ENCODE measurements at places on chromosomes 7 and 10. TPM values are rescaled to one million over a fixed set of nuclear protein-coding genes. Genes with fewer than 3 reads are reported as not detected.

The EMX2 gene
- not detected for total RNA-seq

The DNAJC2 gene
- total RNA-seq = 59.6 TPM

The SORCS3 gene
- total RNA-seq = not detected

DNA sequence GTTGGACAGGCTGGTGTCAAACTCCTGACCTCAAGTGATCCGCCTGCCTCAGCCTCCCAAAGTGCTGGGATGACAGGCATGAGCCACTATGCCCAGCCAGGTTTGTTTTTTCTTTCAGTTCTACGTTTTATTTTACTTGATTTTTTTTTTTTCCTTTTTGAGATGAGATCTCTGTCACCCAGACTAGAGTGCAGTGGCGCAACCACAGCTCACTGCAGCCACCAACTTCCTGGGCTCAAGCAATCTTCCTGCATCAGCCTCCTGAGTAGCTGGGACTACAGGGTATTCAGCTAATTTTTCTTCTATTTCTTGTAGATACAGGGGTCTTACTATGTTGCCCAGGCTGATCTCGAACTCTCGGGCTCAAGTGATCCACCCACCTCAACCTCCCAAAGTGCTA lies 24.3 kb downstream of the GDI2 start:
- no peaks in the 10 kb centered on the region for H3K27me3 ChIP-seq
- H3K4me1 ChIP-seq = no peaks in the 10 kb centered on the region
- H3K36me3 ChIP-seq = peaks cover 42% of the 10 kb centered on the region
- no peak overlapping the region for H3K4me3 ChIP-seq

DNA sequence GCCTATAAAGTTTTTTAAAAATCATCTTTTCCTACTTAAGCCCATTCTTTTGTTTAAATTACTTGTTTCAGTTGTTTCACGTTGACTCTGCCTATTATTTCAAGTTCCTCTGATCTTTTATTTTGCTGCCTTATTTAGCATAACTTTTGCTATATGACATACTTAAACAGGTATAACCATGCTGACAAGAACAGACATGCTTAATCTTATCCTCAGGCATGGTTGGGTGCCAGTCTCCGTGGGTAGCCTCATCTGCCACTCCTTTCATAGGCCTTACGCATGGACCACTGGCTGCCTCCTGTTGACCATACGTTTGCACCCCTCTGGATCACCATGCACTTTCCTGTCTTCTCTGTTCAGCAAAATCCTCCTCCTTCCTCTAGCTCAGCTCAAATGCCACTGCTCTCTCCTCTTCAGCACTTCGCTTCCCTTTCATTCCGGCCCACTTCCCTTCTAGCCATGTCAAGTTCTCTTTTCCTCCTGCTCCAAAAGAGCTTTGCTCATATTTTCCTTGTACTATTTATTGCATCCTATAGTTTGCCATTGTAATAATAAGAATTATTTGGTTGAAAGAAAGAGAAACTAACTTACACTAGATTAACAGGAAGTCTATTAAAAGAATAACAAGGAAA lies 10.0 kb upstream of the TSPAN33 start:
- peaks cover 27% of the 10 kb centered on the region for H3K4me1 ChIP-seq
- H3K27me3 ChIP-seq = no peaks in the 10 kb centered on the region
- no peak overlapping the region for H3K27ac ChIP-seq
- no peak overlapping the region for H3K4me3 ChIP-seq
